Activated CD4-positive, alpha-beta T cell treated with anti-CD3 and anti-CD28 coated beads, Interleukin-2, amount 10 ng/mL, durations not matched to agents 7 days and 5 days (primary cell): ENCODE measurements at places on chromosomes 3 and 15.

DNA sequence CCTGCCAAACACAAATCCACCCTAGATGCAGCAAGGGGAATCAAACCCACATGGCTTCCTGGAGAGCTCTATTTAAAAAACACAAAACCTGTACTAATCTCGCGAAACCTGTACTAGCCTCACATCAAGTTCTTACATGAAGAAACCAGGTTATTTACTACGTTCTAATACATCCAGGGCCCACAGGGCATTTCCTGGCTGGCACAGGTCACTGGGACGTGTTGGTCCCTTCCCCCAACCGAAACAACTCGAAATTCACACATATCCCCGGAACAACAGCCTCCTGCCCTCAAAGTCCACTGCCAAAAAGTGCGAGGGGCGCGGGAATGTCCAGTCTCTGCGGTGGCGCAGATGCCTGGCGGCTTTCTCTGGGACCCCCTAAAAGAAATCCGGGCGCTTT lies 955 bp downstream of the CDCP1 start:
- DNase-seq, result no peak

DNA sequence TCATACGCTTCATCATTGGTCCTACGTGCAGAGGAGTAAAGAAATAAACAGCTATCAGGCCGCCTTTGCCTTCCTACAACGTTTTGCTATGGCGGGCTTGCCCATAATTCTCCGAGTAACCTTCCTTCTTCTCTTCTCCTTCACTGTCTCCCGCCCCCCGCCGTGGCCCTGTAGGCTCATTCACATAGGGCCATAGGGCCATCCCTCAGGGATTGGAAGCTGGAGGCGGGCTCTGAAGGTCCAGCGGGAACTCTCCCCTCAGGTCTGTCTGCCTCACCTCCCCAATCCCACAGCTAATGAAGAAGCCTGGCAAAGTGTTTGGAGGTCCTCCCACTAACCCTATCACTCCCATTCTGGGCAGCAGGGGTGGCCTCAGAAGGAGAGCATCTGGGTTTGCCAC lies 43.6 kb downstream of the SEMA5B start:
- DNase-seq, result no peak

- no peak for DNase-seq
These were observed 35.7 kb downstream of the RBPMS2 start for GRCh38 chr15:64739577-64740143.

GRCh38 chr15:43220991-43221403 lies at the start of gene EPB42:
Gene EPB42 (minus strand): TSS chr15:43221018. CDS start chr15:43220825, 193 bp downstream.
- DNase-seq, result no peak

DNA sequence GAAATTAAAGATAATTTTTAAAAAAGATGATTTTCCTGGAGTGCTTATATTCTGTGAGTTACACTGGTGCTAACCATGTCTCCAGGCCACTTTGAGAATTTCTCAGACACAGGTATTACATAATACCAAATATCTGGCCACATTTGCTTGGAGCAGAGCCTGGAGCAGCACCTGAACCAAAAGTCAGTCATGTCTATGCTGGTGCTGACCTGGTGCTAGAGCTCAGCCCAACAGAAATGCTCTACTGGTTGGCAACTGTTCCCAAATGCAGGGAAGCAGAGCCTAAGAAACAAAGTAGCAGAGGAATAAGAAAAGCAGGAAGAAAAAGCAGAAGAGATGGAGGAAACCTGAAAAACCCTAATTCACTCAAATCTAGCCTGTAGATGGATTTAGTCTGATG lies 135.7 kb upstream of the SLC7A14 start:
- no peak for DNase-seq

DNA sequence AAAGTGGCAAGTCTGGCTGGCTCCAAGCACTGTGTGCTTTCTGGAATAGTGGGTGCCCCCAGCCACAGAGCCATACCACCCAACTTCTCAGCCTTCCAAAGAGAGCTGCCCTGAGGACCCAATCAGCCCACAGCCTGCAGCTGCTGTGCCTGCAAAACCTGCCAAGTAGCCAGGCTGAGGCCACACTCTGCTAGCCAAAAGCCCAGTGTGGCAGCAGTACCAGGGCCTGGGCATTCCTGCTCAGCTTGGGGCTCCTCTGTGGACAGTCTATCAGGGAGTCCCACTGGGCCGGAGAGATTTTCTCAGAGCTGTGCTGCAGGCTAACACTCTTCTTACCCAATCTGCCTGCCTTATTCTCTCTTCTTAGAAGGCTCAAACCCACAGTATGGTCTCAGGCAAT lies 136.5 kb downstream of the TPRA1 start:
- no peak for DNase-seq
